ENCODE measurements at places on chromosomes 6 and 20.

GRCh38 chr20:46634528-46634927, 16.7 kb downstream of the SLC13A3 start:
- DNase-seq, result no peak

GRCh38 chr6:82015043-82015442, 232.5 kb downstream of the IBTK start:
- no peak for DNase-seq

- DNase-seq, result no peak
Measured at GRCh38 chr6:36855750-36856149, 16.5 kb upstream of the CPNE5 start.

DNA sequence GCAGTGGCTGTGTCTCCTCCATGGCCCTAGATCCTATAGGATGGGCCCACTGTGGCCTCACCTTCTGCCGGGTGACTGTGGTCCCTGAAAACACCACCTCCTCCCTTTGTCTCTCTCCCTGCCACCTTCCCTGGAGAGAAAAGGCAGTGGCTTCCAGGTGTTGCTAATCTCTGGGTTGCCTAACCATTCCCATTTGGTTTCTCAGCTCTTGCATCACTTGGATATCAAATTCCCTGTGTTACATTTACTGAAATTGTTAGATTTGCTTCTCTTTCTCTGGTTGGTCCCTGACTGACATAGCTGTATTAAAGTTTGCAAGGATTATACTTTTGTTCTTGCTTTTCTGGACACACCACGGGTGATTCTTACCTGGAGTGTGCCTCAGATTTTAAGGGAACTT, 9.3 kb upstream of the ZFP64 start:
- no peak for DNase-seq

DNA sequence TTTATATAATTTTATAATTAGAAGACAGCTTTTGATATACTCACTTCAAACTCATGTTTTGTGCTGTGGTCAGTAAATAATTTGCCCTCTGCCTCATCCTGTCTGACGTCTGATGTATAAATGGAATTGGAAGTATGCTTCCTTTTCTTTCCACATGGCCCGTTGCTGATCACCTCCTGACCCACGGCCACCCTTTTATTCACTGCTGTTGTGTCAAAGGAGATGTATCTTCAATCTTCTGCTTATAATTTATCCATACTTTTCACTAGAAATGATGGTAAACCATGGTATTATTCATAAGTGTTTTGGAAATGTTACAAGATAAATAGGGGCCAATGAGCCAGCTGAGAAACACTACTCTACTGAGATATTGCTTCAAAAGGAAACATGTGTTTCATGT, 841.8 kb downstream of the PHF3 start:
- DNase-seq, result no peak

DNA sequence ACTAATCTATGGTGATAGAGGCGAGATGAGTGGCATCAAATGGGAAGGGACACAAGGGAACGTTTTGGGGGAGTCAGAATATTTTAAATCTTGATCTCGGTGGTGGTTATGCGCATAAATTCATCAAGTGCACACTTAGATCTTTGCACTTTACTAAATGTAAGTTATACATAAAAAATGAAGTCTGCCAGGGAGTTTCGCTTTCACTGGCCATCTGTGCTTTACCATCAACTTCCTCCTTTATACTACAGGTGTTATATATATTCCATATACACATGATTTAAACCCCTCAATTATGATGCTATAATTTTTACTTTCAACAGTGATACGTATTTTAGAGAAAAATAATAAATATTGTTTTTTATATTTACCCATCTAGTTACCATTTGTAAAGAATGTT, 97.6 kb upstream of the AKIRIN2 start:
- no peak for DNase-seq

All from stimulated activated CD4-positive, alpha-beta T cell treated with anti-CD3 and anti-CD28 coated beads, Interleukin-15, amount 100 ng/mL, for 1 hour (primary cell).